ENCODE measurements at places on chromosomes 3 and 15. TPM values are rescaled to one million over a fixed set of nuclear protein-coding genes. Genes with fewer than 3 reads are reported as not detected.
A peak's percentile ranks its signal among the peaks of the same experiment; 100 is the strongest.

- H3K4me1 ChIP-seq, result peaks cover 5% of the 10 kb centered on the region
- H3K4me3 ChIP-seq, result no peak overlapping the region
- no peaks in the 10 kb centered on the region for H3K36me3 ChIP-seq
- H3K27ac ChIP-seq, result no peak overlapping the region
Measured at GRCh38 chr15:78536134-78536533, 4.1 kb upstream of the PSMA4 start.

GRCh38 chr3:188527389-188527788, 373.4 kb downstream of the LPP start:
- peaks cover 53% of the 10 kb centered on the region for H3K36me3 ChIP-seq
- peaks cover 81% of the 10 kb centered on the region for H3K4me1 ChIP-seq
- no peak for DNase-seq
- H3K27ac ChIP-seq, result peak overlapping the region; percentile 51
- H3K4me3 ChIP-seq, result peak overlapping the region; percentile 26

GRCh38 chr3:52259035-52259434, 13.5 kb downstream of the PPM1M start:
- peaks cover 44% of the 10 kb centered on the region for H3K36me3 ChIP-seq
- H3K4me1 ChIP-seq, result peaks cover 8% of the 10 kb centered on the region
- peak overlapping the region; percentile 48 for H3K27ac ChIP-seq
- DNase-seq, result no peak
- H3K4me3 ChIP-seq, result no peak overlapping the region

DNA sequence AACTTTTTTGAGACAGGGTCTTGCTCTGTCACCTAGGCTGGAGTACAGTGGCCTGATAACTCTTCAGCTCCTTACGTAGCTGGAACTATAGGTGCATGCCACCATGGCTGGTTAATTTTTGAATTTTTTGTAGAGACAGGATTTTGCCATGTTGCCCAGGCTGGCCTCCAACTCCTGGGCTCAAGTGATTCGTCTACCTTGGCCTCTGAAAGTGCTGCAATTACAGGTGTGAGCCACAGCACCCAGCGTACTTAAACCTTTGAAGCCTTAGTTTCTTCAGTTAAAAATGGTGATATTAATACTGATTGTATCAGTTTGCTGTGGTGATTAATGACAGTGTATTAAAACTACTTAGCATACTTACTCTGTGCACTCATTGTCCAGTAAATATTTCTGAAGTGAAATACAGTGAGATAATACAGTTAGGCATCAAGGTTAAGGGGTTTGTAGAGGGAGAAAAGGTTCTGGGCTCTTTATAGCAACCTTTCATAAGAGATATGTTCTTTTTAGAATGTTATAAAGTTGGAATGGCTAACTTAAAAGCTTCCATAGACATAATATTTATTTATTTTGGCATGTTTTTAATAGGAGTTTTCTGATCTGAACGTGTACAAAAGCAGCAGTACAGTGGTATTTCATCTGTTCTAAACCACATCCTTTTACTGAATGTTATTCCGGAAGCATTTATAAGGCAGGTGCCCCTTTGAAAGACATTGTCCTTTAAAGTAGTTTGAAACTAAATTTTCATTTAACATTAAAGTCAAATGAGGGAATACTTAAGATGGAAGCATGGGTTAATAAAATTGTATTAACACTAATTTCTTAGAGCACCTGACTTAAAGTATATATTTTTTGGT, 23.6 kb downstream of the NCK1 start:
- peaks cover 33% of the 10 kb centered on the region for H3K36me3 ChIP-seq
- no peak for DNase-seq
- no peak overlapping the region for H3K27ac ChIP-seq
- H3K4me3 ChIP-seq, result no peak overlapping the region

GRCh38 chr3:8972639-8973038, 9.4 kb upstream of the RAD18 start:
- peak; percentile 33 for DNase-seq
- H3K27ac ChIP-seq, result no peak overlapping the region
- H3K4me1 ChIP-seq, result peaks cover 6% of the 10 kb centered on the region
- H3K27me3 ChIP-seq, result peaks cover 6% of the 10 kb centered on the region
- no peaks in the 10 kb centered on the region for H3K36me3 ChIP-seq
- H3K4me3 ChIP-seq, result no peak overlapping the region

GRCh38 chr3:65625305-65625704, 413.4 kb downstream of the MAGI1 start:
- no peaks in the 10 kb centered on the region for H3K4me1 ChIP-seq
- H3K4me3 ChIP-seq, result no peak overlapping the region
- no peaks in the 10 kb centered on the region for H3K27me3 ChIP-seq
- no peaks in the 10 kb centered on the region for H3K36me3 ChIP-seq

- H3K27ac ChIP-seq, result peak overlapping the region; percentile 4
- H3K4me3 ChIP-seq, result no peak overlapping the region
- no peaks in the 10 kb centered on the region for H3K36me3 ChIP-seq
- peak; percentile 51 for DNase-seq
- peaks cover 17% of the 10 kb centered on the region for H3K4me1 ChIP-seq
- H3K27me3 ChIP-seq, result no peaks in the 10 kb centered on the region
Measured at GRCh38 chr3:179189759-179190158, 41.6 kb downstream of the PIK3CA start.

GRCh38 chr3:190545191-190545590, 31.3 kb downstream of the IL1RAP start:
- H3K27me3 ChIP-seq, result no peaks in the 10 kb centered on the region
- H3K36me3 ChIP-seq, result no peaks in the 10 kb centered on the region
- no peak for DNase-seq
- H3K27ac ChIP-seq, result no peak overlapping the region

- H3K27me3 ChIP-seq, result peaks cover 32% of the 10 kb centered on the region
- no peak overlapping the region for H3K27ac ChIP-seq
- no peak for DNase-seq
- no peak overlapping the region for H3K4me3 ChIP-seq
- H3K4me1 ChIP-seq, result no peaks in the 10 kb centered on the region
- no peaks in the 10 kb centered on the region for H3K36me3 ChIP-seq
Measured at GRCh38 chr3:10629671-10630040, 124.3 kb upstream of the ATP2B2 start.

Gene UROC1
- not detected for total RNA-seq

Gene ARHGAP31
- 25.1 TPM for total RNA-seq

Gene CLSTN2
- total RNA-seq, result not detected

Gene TNFAIP8L3
- total RNA-seq, result 0.37 TPM

Gene KNL1
- 19.3 TPM for total RNA-seq

Gene EBLN2
- total RNA-seq, result 1.7 TPM

Gene CELSR3
- 2.5 TPM for total RNA-seq

Gene ARGFX
- not detected for total RNA-seq
